ENCODE measurements at places on chromosomes 16 and 17. TPM values are rescaled to one million over a fixed set of nuclear protein-coding genes. Genes with fewer than 3 reads are reported as not detected.

GRCh38 chr16:18013863-18014262, 322.7 kb downstream of the NPIPA8 start:
- DNase-seq: no peak
- no peak overlapping the region for H3K4me3 ChIP-seq
- H3K4me1 ChIP-seq: no peaks in the 10 kb centered on the region
- no peaks in the 10 kb centered on the region for H3K27me3 ChIP-seq
- H3K36me3 ChIP-seq: no peaks in the 10 kb centered on the region

DNA sequence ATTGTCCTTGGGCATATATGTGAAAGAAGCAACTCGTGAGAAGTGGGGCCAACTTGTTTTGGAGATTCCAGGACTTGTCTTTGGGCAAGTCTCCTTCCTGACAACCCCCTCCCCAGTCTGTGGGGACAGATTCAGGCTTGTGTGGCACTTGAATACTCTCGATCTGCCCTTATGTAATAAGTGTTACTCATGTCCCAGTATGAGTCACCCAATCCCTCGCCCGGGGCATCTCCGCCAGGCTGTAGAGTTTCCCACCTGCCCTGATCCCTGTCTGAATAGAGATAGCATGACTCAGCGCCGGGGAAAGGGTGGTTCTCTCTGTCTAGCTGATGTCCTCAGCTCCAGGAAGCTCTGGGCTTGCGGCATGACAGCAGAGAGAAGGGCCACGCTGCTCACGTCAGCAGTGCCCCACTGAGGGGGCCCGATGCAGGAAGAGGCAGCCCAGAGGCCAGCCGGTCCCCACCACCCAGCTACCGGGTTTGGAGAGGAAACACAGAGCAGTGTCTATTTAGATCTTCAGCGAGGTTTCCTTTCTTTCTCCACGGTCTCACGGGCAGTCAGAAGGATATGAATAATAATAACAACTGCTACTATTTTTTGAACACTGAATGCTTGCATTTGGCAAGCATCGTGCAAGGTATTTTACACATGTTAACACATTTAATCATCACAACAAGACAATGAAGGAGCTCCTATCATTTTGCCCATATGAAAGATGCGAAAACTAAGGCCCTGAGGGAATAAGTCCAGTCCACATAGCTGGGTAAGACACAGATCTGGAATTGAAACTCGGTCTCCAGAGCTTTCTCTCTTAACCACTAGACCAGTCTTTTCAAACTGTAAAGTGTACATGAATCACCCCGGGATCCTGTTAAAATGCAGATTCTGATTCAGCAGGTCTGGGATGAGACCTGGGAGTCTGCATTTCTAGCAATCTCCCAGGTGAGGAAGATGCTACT, 426.7 kb upstream of the MAF start:
- peak; percentile 97 for DNase-seq
- peaks cover 29% of the 10 kb centered on the region for H3K4me1 ChIP-seq
- H3K4me3 ChIP-seq: peak overlapping the region; percentile 66
- H3K27me3 ChIP-seq: no peaks in the 10 kb centered on the region
- peak overlapping the region; percentile 88 for H3K27ac ChIP-seq

GRCh38 chr16:797120-797420, 3.5 kb downstream of the GNG13 start:
- H3K27me3 ChIP-seq: no peaks in the 10 kb centered on the region
- H3K27ac ChIP-seq: no peak overlapping the region
- peaks cover 5% of the 10 kb centered on the region for H3K4me1 ChIP-seq
- no peaks in the 10 kb centered on the region for H3K36me3 ChIP-seq

Gene TMEM219
- total RNA-seq: 68.1 TPM

- H3K27ac ChIP-seq: peak overlapping the region; percentile 81
- no peak overlapping the region for H3K4me3 ChIP-seq
- H3K27me3 ChIP-seq: no peaks in the 10 kb centered on the region
- peaks cover 44% of the 10 kb centered on the region for H3K36me3 ChIP-seq
- no peak for DNase-seq
Observed at GRCh38 chr16:66539623-66540469, 10.1 kb downstream of the TK2 start.

GRCh38 chr17:72511874-72512273, 391.1 kb downstream of the SOX9 start:
- H3K4me1 ChIP-seq: peaks cover 48% of the 10 kb centered on the region
- no peak overlapping the region for H3K4me3 ChIP-seq
- H3K27ac ChIP-seq: no peak overlapping the region
- DNase-seq: no peak
- peaks cover 22% of the 10 kb centered on the region for H3K36me3 ChIP-seq

DNA sequence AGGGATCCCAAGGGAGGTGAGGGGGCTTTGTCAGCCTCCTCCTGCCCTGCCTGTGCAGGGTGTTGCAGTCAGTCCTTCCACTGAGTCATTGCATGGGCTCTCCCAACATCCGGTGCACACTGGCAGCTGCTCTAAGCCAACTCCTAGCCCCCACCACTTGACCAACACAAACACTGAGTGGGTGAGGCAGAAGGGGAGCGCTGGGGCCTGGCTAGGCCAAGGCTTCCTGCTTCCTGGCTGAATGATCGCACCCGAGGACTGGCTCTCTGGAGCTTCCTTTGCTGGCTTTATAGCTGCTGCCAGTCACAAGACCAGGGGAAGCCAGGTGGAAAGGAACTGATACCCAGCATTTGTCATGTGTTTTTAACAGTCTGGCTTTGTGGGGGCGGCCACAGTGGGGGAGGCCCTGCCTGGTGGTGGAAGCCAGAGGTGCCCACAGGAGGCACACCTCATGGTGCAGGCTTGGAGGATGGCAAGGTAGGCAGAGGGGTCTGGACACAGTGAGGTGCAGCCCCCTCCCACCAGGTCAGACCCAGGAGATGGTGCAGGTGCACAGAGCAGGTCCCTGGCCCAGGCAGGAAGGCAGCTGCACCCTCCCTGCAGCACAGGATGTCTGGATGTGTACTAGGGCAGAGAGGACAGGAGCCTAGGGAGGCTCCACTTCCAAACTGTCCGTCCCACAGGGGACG, 6.8 kb downstream of the MPG start:
- peaks cover 8% of the 10 kb centered on the region for H3K4me1 ChIP-seq
- peaks cover 51% of the 10 kb centered on the region for H3K36me3 ChIP-seq
- no peaks in the 10 kb centered on the region for H3K27me3 ChIP-seq
- H3K4me3 ChIP-seq: no peak overlapping the region
- peak overlapping the region; percentile 73 for H3K27ac ChIP-seq

All from MCF 10A (cell line).